ENCODE measurements at places on chromosomes 5 and 9.

GRCh38 chr5:58116346-58116745 is 343.5 kb downstream of the PLK2 start:
- no peak for DNase-seq

DNA sequence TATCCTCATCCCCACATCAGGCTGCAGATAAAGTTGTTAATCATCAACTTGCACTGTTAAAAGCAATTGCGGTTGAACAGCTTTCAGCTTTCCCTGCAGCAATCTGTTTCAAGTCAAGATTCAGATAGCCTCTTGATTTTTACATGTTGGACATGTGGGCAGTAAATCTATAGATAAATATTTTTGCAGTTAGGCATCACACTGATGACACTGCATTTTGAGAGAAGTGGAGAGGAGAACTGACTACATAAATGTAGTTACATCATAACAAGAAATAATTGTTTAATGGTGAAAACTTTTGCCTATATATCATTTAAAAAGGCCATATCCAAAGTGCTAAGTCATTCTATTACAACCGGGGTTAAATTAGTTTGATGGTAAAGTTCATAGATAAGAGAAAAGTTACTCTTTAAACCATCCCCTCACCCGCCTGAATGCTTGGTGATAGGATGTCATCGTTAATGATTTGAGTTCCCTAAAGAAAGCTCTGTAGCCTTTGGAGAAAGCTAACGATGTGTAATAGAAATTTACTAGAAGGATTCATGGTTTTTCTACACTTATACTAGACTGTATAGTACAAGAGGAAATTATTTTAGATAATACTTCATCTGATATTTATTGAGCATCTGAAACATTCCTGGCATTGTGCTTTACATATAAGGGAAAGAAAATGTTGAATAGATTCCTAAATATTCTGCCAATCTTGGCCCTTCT is 30.8 kb upstream of the ALDH1A1 start:
- DNase-seq: no peak

GRCh38 chr9:16442622-16443021 is 427.8 kb downstream of the BNC2 start:
- DNase-seq: no peak

GRCh38 chr5:141510160-141510559 is 21.3 kb downstream of the PCDHGC5 start:
- DNase-seq: no peak

GRCh38 chr9:105672711-105673234 is 10.5 kb downstream of the TAL2 start:
- DNase-seq: no peak

DNA sequence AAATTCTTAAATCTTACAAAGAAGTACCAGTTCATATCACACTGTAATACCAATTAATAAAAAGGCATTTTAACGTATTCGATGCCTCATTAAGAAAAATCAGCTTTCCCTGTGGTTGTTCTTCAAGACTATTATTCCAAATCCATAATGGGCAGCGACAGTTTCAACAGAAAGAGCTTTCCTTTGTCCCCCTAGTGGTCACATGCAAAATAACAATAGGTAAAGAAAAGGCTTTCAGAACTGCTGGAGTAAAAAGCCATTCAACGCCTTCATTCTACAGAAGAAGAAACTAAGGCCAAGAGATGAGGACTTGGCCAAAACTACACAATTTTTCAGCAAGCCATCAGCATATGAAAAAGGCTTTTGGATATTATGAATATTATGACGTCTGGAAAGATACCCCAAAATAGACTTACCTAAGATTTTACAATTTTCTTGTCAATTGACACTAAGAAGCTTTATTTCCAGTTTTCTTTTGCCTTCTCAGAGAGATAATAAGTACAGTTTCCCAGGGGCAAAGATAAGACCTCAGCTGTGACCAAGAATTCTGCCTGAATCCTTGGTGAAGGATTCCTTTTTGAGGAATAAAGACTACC is 6.7 kb upstream of the CDH6 start:
- DNase-seq: peak; percentile 6

- no peak for DNase-seq
Measured at GRCh38 chr5:143229426-143229895, 174.0 kb downstream of the NR3C1 start.

GRCh38 chr9:137550231-137550621 is at the start of gene PNPLA7:
TSS of gene PNPLA7 (minus strand) at chr9:137550402. CDS start at chr9:137550197, 205 bp downstream.
- DNase-seq: peak; percentile 80

- DNase-seq: no peak
Measured at GRCh38 chr9:26551451-26551850, 341.2 kb downstream of the CAAP1 start.

DNA sequence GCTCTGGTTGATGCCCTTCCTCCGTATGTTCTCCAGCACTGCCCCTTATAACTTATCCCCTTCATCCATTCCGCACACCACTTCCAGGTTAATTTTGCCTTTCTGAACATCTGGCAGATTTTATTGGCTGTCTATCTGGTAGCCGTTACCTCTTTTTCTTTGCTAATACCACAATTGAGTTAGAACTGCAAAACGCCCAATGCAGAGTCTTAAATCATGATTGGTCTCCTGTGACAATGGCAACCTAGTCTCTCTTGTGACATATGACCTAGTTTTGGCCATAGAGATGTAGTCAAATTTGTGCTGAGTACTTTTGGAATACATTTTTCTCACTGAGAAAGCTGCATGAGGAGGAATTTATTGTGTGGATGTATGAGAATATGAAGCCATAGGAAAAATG is 365.7 kb upstream of the PRR16 start:
- DNase-seq: no peak

- no peak for DNase-seq
Measured at GRCh38 chr5:55985181-55985580, 9.6 kb downstream of the IL6ST start.

DNA sequence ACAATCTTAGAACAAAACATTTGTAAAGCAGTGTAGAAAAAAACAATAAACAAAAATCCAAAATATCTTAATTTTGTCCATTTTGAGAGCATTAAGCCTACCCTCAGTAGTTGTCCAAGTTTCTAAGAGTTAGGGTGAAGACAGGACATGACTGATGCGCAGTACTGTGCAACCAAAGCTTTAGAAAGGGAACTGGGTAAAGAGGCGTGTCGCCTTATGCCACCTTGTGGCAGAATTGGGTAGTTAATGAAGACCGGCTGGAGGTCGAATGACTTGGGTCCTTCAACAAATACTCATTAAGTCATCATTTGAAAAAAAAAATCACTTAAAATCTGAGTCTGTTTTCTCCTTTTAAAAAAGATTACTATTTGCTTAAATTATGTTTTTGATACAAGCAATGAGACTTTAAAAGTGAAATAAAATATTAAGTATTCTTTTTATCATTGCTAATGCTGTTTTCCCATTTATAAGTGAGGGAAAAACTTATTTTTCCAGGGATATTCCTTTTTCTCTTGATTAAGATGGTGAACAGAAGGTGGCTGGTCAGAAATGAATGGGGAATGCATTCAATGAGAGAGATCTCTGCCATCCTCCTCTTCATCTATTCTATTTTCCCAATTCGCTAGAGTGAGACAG is 3.5 kb upstream of the RNF20 start:
- DNase-seq: peak; percentile 55

DNA sequence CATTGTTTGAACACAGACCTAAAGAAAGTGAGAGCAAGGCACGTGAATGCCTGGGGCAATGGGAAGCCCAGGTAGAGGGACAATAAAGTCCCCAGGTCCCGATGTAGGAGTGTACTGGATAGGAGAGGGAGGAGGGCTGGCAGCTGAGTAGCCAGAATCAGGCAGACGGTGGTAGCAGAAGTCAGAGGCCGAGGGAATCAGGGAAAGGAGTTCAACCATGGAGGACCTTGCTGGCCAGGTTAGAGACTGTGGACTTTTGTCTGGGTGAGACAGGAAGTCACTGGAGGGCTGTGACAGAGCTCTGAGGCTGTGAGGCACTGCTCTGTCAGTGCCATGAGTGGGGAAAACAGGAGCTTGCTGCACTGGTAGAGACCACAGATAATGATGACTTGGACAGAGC is 248.2 kb downstream of the EFNA5 start:
- no peak for DNase-seq

DNA sequence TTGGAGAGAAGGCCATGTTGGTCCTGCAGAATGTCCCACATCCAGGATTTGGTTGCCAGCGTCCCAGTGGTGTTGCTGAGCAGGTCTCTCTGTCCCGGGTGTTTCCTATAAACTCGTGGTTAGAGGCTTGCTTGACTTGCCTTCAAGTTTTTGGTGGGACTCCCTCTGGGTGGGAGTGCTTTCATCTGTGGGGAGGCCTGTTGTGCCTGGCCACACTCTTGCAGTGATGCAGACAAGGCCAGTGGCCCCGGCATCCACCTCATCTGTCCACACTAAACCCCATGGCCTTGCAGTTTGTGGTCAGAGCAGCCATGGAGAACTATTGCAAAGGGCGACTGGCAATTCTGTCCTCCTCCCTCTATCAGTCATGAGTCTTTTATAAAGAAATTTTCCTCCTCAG is 71.8 kb downstream of the PHF2 start:
- no peak for DNase-seq

DNA sequence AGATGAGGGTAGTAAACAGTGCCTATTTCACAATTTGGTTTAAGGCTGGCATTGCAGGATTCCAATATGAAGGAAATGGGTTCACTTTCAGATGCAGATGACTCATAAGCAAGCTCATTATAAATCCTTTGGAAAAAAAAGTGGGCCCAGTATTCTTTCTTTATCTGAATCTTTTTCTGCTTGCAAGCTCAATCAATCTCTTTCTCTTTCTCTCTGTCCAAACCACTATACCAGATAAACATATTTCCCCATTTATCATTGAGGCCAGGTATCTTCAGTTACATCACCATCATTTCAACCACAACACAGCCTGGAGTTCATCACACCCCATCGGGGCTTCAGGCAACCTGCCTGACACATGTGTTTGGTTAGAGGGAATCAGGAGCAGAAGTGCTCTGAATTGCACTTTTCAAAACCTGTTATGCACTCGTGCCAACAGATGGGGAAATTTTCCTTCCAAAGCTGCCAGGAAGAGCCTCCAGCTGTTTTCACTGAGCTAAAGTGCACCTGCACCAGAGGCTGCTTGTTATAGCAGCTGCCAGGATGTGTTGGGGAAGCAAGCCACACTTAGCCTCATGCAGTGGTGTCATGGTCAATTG is 30.0 kb upstream of the MAMDC2 start:
- DNase-seq: no peak

DNA sequence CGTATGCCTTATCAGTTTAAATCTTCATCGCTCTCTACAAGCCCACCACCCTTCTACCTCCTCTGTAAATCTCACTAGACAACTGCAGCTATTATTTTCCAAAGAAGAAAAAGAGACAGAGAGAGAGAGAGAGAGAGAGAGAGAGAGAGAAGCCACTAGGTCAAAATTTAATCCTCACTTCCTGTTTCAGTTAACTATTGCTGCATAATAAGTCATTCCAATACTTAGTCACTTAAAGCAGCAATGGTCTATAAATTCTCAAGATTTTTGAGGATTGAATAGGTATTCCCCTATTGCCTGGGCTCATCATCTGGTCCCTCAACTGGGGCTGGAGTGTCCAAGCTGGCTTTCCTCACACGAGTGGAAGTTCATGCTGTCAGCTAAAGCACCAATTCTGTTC is 68.8 kb downstream of the ITGA1 start:
- DNase-seq: no peak

- no peak for DNase-seq
Measured at GRCh38 chr9:37449862-37450632, 15.2 kb downstream of the ZBTB5 start.

- no peak for DNase-seq
Measured at GRCh38 chr9:110440172-110440571, 102.5 kb upstream of the TXNDC8 start.

- DNase-seq: peak; percentile 53
Measured at GRCh38 chr9:22446950-22447617, 460 bp downstream of the DMRTA1 start.

GRCh38 chr5:15010936-15011335 is 139.4 kb upstream of the ANKH start:
- DNase-seq: no peak

DNA sequence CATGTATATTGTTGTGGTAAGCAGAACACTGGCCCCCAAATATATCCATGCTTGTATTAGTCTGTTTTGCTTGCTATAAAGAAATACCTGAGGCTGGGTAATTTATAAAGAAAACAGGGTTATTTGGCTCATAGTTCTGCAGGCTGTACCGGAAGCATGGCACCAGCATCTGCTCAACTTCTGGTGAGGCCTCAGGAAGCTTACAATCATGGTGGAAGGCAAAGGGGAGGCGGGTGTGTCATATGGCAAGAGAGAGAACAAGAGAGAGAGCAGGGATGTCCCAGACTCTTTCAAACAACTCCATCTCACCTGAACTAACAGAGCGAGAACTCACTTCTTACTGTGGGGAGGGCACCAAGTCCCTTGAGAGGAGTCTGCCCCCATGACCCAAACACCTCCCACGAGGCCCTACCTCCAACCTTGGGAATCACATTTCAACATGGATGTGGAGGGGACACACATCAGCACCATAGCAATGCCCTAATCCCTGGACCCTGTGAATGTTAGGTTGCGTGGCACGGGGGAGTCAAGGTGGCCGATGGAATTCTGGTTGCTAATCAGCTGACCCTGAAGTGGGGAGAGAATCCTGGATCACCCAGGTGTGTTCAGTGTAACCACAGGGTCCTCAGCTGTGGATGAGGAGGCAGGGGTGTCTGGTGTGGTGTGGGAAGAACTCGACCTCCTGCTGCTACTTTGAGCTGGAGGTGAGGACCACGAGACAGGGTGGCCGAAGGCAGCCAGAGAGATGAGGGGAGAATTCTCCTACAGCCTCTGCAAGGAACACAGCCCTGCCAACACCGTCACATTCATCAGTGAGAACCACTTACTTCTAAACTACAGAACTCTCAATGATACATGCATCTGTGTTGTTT is 172.8 kb downstream of the AUH start:
- no peak for DNase-seq

GRCh38 chr9:89739511-89739910 is 134.7 kb downstream of the GADD45G start:
- no peak for DNase-seq

DNA sequence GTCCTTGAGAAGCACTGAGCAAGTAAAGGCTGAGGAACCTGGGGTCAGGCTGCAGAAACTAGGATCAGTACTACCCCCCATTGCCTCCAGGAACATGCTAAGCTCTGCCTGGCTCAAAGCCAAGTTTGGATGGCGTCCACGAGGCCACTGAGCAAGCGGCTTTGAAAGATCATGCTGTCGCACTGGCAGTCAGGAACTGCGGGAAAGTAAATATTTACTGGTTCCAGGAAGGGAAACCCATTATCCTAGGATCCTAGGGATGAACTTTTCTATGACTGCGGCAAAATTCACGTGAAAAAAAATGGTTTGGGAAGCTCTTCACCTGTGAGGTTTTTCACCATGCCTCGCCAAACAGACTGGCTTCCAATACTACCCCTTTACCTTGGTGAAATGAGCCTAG is 75.3 kb upstream of the PJA2 start:
- DNase-seq: peak; percentile 36

GRCh38 chr5:126358525-126358924 is 64.7 kb upstream of the GRAMD2B start:
- no peak for DNase-seq

DNA sequence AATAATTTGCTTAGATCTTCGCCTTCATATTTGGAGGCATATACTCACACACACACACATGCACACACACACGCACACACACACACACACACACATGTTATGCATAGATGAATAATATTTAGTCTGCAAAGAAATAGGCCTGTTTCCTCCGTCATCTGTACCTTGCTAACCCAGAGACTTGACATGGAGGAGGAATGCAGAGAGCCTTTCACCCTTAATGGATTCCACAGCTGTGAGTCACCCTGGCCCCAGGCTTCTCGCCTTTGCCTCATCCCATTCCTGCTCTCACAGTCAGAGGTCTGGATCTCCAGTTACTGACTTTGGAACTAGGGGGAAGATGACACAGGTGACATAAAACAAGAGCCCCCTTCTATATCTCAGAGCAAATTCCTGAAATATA is 29.7 kb downstream of the ZNF462 start:
- no peak for DNase-seq
